ENCODE measurements at places on chromosomes 5 and 9.
A peak's percentile ranks its signal among the peaks of the same experiment; 100 is the strongest.

DNA sequence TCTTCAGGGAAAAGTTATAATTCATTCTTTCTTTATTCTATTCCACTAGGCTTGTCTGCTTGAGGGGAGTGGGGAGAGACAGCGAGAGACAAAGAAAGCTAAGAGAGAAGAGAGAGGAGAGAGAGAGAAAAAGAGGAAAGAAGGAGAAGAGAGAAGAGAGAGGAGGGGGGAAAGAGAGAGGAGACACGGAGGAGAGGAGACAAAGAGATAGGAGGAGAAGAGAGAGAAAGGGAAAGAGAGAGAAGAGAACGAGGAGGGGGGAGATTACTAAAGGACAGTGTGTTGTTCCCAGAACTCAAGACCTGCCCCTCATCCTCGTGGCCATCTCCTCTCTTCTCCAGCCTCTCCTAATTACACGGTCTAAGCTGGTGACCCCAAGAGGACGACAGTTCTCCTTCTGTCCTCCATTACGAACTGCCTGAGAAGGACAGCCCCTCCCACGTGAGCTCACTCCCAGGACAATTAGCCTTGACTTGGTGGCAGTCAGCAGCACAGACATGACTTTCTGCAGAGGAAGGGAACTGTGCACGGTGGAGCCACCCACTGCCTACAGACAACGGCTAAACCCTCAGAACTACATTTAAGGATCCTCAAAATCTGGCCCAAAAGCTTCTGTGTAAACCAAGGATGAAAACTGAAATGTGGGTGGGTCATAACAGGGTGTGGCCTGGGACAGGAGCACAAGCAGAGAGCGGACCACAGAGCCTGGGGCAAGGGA lies 99.1 kb downstream of the COL23A1 start:
- DNase-seq, result no peak

- DNase-seq, result no peak
These were observed 6.7 kb downstream of the NRARP start for GRCh38 chr9:137295238-137295811.

- DNase-seq, result no peak
These were observed 60.8 kb downstream of the SH3TC2 start for GRCh38 chr5:149002053-149002452.

DNA sequence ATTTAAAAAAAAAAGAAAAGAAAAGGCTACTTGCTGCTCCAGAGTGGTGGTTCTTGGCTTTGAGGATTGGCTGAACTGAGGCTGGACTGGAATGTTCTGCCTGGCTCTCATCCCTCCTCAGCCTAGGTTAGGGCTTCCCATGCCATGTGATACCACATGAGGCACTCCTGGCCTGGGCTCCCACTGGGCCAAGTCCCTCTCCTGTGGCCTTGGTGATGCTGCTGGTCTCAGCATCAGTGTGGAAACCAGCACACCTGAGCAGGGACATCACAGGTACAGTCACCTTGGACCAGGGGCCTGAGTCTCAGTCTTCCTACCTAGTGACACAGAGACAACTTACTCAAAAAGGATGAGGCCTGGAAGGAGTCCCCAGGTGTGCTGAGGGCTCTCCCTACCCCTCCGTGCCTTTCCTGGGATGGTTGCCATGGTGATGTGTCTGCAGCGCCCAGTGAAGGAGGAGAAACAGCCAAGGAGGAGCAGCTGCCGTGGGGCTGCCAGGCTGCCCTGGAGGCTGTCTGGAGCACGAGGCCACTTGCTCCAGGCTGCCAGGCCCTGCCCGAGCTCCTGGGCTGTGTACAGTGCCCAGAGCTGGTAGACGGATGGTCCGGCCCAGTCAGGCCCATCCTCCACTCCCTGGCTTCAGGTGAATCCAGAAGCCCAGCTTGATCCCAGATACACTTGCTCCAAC lies 71.0 kb downstream of the WNK2 start:
- DNase-seq, result no peak

GRCh38 chr5:178324481-178325310 lies 92.1 kb upstream of the PHYKPL start:
- DNase-seq, result no peak

DNA sequence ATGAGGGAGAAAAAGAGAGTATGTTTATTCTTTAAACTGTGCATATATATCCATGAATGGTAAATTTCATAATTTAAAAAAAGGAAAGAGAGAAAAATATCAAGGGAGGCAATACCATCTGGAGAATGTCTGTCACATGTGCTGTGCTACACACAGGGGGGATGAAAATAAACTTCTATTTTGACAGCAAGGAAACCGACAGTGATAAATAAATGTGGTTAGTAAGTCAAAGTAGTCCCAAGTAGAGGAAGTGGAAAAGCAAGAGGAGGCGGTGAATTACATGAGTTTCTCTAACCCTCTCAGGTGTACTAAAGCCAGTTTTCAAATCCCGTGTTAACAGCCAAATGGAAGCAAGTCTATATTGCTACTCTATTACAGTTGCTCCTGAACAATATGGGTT lies 83.3 kb downstream of the ICE1 start:
- no peak for DNase-seq

DNA sequence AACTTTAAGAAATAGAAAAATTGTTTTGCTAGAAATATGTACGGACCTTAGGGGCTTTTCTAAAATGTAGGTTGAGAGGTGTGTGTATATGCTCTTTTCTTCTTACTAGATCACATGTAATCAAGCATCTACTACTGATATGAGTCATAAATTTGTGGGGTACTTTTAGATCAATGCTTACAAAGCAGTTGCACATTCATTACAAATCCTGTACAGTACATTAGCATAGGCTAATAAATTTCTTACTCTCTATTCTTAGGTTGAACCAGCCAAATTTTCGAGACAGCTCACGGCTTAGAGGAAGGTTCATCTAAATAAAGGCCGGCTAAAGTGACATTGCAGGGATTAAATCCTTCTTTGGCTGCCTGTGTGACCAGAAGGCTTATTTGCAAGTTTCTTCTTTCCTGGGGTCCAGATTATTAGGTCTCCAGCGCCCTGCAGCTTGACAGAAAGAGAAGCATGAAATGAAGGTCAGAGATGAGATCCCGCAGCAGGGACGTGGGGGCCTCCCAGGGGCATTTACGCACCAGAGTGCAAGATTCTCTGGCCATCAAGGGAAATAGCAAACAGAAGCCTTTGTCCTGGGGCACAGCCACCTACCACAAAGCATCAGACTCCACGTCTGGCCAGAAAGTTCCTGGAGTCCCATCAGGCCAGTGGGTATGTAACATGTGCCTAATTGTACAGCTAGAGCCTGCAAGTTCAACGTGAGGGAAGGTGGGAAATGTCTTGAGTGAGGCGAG lies 53.0 kb downstream of the NIM1K start:
- no peak for DNase-seq

DNA sequence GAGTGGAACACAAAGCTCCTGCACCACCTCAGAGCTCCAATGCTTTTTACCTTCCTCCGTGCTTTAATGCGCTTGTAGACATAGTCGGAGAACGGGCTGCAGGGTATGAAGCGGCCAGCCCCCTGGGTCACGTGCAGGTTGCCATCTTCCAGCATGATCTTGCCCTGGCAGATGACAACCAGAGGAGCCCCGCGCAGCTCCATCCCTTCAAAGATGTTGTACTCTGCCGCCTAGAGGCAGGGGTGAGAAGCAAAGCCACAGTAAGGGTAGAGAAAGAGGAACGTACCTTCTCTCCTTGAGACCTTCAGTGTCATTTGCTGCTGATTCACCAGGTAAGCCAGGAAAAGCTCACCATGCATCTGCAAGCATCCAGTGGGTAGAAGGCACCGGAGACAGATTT lies 112.3 kb downstream of the DPYSL3 start:
- no peak for DNase-seq

GRCh38 chr9:78982849-78983248 lies 588.9 kb upstream of the TLE4 start:
- DNase-seq, result no peak

- no peak for DNase-seq
These were observed 764.3 kb downstream of the MTRR start for GRCh38 chr5:8633259-8633658.

- DNase-seq, result no peak
These were observed 49.9 kb downstream of the ZSWIM6 start for GRCh38 chr5:61381968-61382367.

DNA sequence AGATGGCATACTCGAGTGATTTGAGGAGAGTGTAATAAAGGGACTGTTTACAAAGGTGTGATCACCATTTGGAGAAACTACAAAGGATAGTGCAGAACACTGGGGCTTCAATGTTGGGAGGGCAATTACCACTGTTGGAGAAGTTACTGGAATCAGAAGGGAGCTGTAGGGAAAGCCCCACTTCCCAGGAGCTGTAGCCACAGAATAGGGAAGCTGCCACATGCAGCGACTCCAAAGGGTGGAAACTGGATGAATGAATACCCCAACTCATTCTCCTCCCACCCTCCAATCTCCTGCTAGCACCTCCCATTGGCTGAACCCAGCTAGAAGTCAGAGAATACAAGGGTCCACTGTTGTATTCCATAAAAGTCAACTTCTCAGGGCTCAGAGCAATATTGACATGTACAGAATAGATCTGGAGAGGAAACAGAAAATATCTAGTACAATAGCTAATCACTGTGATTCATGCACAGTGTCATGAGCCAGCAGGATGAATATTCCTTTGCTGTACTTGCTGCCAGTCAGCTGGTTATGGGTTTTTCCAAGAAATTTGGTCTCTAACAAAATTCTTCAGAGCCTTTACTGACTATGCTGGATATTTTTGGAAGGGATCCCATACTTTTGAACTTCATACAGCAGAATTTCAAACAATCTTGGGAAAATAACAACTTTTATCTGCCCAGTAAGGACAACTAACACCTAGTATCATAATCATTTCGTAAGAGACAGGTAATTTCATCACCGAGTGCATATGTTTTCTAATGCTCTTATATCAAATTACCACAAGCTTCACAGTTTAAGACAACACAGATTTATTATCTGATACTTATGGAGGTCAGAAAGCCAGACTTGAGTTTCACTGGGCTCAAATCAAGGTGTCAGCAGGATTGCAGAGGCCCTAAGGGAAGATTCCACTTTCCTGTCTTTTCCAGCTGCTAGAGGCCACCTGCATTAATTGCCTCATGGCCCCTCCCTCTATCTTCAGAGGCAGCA lies 39.6 kb downstream of the PDCD1LG2 start:
- DNase-seq, result no peak

DNA sequence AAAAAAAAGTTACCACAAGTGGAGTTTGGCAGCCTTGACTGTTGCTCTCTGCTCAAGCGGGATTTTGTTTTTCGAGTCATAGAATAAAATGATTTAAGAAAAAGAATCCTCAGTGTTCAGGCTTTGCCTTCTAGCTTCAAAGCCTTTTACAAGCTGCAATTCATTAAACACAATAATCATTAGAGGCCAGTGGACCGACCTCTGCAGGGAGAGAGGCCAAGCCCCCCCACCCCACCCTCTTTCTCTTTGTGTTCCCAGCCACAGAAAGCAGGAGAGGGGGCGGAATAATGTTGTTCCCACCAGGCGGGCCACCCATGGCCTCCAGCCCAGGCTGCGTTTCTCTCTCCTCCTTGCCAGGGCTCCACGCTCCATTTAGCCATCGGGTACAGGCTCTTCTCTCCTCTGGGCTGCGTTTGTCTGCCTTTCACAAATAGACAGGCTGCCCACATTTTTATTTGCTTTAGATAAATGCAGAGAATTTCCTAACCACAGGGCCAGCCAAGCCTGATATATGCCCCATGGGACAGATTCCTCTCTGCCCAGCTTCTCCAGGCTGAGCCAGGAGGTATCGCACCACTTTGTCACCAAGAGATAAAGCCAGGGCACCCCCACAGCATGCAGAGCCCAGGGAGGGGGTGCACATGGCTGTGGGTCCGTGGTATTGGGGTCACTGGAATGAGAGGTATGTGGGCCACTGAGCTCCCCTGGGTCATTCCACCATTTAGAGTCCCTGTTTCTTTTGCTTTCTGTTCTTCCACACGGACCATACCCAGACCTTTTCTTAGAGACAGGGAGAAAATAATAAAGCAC lies 318.8 kb downstream of the PIK3R1 start:
- peak; percentile 80 for DNase-seq

GRCh38 chr5:155728146-155728856 lies 598.7 kb upstream of the SGCD start:
- peak; percentile 72 for DNase-seq

DNA sequence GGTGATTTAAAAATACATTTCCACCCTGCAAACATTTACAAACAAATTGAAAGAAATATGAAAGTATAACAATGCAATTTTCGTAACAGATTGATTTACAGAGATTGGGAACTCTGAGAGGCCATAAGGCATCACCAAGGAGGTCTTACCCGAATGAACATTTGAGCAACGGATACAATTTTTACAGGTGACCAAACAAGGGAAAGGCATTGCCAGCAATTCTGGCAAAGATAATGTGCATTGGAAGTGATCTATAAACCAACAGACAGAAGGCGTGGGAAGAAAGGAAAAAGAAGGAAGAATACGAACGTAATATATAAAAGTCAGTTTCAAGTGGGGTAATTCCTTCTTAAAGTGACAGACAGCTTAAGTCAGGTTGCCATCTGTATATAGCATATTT lies 295.9 kb downstream of the CDH12 start:
- no peak for DNase-seq

GRCh38 chr5:114447084-114447773 lies 85.4 kb downstream of the KCNN2 start:
- DNase-seq, result no peak

GRCh38 chr5:89120719-89121118 lies 237.7 kb upstream of the MEF2C start:
- DNase-seq, result no peak

DNA sequence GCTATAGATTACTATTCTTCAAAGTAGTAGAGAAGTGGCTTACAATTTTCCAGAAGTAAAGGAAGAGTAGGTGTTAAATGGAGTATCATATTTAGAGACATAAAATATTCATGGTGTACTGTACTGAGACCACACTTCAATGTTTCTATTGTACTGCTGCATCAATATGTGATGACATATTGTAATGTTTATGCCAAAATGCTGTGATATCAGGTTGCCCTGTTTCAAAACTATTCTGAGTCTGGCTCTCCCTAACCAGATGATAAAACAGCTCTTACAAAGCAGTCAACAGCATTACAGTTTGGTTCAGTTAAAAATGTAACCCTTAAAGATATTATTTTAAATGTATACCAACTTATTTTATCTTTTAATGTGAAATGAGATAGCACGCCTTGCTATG lies 30.8 kb upstream of the ACOT12 start:
- DNase-seq, result no peak

GRCh38 chr5:181071257-181071656 lies 31.2 kb downstream of the BTNL9 start:
- DNase-seq, result no peak

- no peak for DNase-seq
These were observed 68.3 kb downstream of the KCNIP1 start for GRCh38 chr5:170571875-170572852.

DNA sequence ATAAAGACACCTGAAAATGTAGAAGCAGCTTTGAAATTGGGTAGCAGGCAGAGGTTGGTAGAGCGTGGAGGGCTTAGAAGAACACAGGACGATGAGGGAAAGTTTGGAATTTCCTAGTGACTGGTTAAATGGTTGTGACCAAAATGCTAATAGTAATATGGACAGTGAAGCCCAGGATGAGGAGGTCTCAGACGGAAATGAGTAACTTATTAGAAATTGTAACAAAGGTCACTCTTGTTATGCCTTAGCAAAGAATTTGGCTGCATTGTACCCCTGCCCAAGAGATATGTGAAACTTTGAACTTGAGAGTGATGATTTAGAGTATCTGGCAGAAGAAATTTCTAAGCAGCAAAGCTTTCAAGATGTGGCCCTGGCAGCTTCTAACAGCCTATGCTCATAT lies 382.5 kb downstream of the KCNN2 start:
- DNase-seq, result no peak

Measured in coronary artery (tissue), 2 donors.